Transverse colon (tissue), 4 donors: ENCODE measurements at places on chromosomes 5 and 9. TPM values are rescaled to one million over a fixed set of nuclear protein-coding genes. Genes with fewer than 3 reads are reported as not detected.
A peak's percentile ranks its signal among the peaks of the same experiment; 100 is the strongest.

- no peak overlapping the region for H3K27ac ChIP-seq
- H3K27me3 ChIP-seq = no peaks in the 10 kb centered on the region
- peaks cover 5% of the 10 kb centered on the region for H3K4me1 ChIP-seq
- peaks cover 5% of the 10 kb centered on the region for H3K36me3 ChIP-seq
- H3K4me3 ChIP-seq = no peak overlapping the region
- no peak for DNase-seq
Observed at GRCh38 chr5:43634621-43635020, 31.6 kb downstream of the NNT start.

- no peak for DNase-seq
- no peak overlapping the region for H3K27ac ChIP-seq
- no peaks in the 10 kb centered on the region for H3K36me3 ChIP-seq
- H3K27me3 ChIP-seq = no peaks in the 10 kb centered on the region
- H3K4me3 ChIP-seq = no peak overlapping the region
Observed at GRCh38 chr9:25857147-25857546, 178.9 kb upstream of the TUSC1 start.

DNA sequence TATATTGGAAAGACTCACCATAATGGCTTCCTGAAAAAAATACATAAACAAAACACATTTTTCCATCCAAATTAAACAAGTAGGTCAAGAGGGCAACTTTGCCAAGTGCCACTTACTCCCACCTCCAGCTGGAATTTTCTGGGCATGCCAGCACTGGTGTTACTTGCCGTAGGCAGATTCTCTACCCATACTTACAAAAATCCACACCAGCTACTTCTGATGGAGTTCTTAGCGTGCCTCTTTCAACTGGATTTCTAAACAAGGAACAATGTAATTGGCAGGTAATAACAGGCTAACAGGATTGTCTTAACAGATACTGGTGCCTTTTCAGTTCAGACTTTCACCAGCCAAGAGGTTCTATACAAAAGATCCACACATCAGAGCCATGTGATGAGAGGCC, 301.4 kb downstream of the MLLT3 start:
- no peak overlapping the region for H3K4me3 ChIP-seq
- no peak overlapping the region for H3K27ac ChIP-seq
- no peaks in the 10 kb centered on the region for H3K4me1 ChIP-seq
- no peaks in the 10 kb centered on the region for H3K27me3 ChIP-seq

DNA sequence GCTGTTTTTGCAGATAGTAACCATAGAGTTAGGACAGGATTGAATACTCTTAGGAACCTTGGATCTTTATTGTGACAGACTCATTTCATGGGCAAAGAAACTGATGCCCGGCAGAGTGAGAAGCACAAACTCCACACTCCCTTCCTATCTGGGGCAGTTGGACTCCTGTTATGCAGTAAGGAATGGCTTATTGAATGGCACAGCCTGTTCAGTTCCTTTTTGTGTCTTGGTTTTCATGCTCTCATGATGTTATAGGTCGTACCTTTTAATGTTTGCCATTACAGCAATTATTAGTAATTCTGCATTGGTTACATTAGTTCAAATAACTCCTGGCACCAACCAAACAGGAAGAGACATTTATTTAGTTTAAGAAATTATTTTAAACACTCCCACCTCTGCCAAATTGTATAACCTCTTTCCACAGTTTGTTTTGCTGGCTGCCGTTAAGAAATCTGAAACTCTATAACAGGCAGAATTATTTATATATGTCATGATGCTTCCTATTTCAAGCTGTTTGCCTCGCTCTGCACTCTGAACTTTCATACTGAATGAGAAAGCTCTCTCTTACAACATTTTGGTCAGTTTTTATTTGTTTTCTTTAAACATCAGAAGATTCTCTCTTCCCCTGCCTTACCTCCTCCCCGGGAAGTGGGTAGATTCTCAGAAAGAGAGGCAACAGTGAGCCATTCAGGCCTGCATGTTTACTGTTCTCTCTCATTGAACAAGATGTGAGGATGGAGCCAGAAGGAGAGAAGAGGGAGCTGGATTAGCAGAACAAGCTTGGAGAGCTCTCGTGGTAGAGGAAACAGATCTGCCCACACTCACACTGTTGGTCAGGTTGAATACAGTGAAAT, 144.4 kb downstream of the ARHGEF28 start:
- H3K4me3 ChIP-seq = no peak overlapping the region
- no peak overlapping the region for H3K27ac ChIP-seq
- H3K36me3 ChIP-seq = no peaks in the 10 kb centered on the region
- DNase-seq = no peak

The HTR1A gene
- total RNA-seq = not detected

The SERINC5 gene
- 90.4 TPM for total RNA-seq

- DNase-seq = no peak
- H3K4me3 ChIP-seq = no peak overlapping the region
- no peaks in the 10 kb centered on the region for H3K36me3 ChIP-seq
- H3K27me3 ChIP-seq = peaks cover 2% of the 10 kb centered on the region
- H3K4me1 ChIP-seq = no peaks in the 10 kb centered on the region
Observed at GRCh38 chr9:129720865-129721545, 31.8 kb downstream of the PTGES start.

The TRIM36 gene
- 69.1 TPM for total RNA-seq

GRCh38 chr5:93404246-93404645, 176.8 kb downstream of the NR2F1-AS1 start:
- no peaks in the 10 kb centered on the region for H3K4me1 ChIP-seq
- H3K36me3 ChIP-seq = no peaks in the 10 kb centered on the region
- no peak overlapping the region for H3K27ac ChIP-seq
- no peak overlapping the region for H3K4me3 ChIP-seq
- H3K27me3 ChIP-seq = no peaks in the 10 kb centered on the region

GRCh38 chr9:137009938-137010732, 13.8 kb upstream of the CLIC3 start:
- H3K27ac ChIP-seq = no peak overlapping the region
- no peaks in the 10 kb centered on the region for H3K4me1 ChIP-seq
- DNase-seq = no peak
- H3K27me3 ChIP-seq = no peaks in the 10 kb centered on the region

The ABO gene
- total RNA-seq = 117 TPM

- no peak overlapping the region for H3K4me3 ChIP-seq
- no peaks in the 10 kb centered on the region for H3K4me1 ChIP-seq
- no peak for DNase-seq
- H3K27ac ChIP-seq = no peak overlapping the region
Observed at GRCh38 chr9:80188579-80188978, 616.8 kb downstream of the TLE4 start.

The ZDHHC11 gene
- 14.9 TPM for total RNA-seq

The TMEM174 gene
- total RNA-seq = not detected

DNA sequence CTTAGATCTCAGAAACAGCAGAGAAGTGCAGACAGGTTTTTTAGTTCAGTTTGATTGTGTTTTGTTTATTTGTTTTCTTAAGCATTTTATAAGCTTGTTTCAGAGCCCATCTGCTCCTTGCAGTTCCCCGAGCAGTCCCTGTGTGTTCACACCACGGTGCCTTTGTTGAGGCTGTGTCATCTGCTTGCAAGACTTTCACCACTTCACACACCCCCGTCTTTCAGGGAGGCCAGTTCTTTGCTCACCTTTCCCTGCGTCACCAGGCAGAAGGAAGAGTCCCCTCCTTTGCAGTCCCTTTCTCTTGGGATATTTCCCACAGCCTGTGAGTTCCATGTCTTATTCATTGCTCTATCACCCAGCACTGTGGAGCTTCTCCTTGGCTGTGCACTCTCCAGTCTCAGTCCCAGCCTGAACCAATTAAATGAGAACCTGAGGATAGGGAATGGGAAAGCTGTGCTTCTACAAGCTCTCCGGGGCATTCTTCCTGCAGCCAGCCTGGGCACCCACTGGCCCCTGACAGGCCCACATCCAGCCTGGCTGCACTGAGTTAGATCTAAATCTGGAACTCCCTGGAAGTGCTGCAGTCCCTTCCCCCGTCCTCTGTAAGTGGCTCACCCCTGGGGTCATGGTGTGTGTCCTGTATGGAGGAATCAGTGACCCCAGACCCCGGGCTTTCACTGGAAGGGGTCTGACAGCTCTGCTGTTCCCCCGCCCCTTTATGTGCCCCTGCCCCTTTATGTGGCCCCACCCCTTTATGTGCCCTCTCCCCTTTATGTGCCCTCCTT, 5.5 kb downstream of the MVB12B start:
- no peak overlapping the region for H3K4me3 ChIP-seq
- no peak for DNase-seq
- no peaks in the 10 kb centered on the region for H3K36me3 ChIP-seq
- peaks cover 37% of the 10 kb centered on the region for H3K4me1 ChIP-seq

The RFX3 gene
- 21.9 TPM for total RNA-seq

DNA sequence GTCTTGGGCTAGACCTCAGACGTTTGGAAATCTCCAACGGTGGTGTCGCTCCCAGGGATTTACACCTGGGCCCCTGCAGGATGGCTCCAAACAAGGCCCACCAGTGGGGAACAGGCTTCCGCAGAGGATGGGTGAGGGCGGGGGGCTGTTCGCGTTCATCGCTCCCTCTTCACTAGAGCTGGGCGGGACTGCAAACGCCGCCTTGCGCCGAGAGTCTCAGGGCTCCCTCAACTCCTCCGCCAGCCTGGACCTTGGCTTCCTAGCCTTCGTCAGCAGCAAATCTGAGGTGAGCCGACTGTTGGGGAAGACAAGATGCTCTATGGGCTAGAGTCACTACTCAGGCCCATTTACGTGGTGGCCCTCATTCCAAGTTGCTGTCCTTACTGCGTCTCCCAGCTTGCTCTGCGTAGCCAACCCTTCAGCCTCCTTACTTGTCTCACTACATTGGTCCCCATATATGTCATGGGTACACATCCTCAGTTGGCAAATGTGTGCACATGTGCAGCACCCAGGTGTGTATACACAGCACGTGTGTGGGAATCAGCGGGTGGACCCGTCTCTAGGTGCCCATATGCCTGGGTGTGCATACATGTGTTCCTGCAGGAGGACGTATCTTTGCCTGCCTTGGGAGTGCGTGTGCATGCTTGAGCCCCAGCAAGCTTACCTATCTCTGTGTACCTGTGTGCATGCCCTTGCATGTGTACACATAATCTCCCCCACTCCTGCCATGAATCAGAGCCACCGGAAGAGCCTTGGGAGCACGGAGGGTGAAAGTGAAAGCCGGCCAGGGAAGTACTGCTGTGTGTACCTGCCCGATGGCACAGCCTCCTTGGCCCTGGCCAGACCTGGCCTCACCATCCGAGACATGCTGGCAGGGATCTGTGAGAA, 10.5 kb downstream of the RGS14 start:
- H3K27me3 ChIP-seq = no peaks in the 10 kb centered on the region
- DNase-seq = no peak
- H3K4me3 ChIP-seq = no peak overlapping the region
- H3K36me3 ChIP-seq = no peaks in the 10 kb centered on the region

The KIF27 gene
- total RNA-seq = 3.4 TPM

The TNFSF8 gene
- total RNA-seq = 5.2 TPM

- H3K27ac ChIP-seq = peak overlapping the region; percentile 95
- H3K4me1 ChIP-seq = peaks cover 84% of the 10 kb centered on the region
- no peaks in the 10 kb centered on the region for H3K36me3 ChIP-seq
- no peak overlapping the region for H3K4me3 ChIP-seq
Observed at GRCh38 chr9:121286973-121287741, 19.2 kb downstream of the GSN start.

GRCh38 chr5:170571875-170572852, 68.3 kb downstream of the KCNIP1 start:
- no peaks in the 10 kb centered on the region for H3K36me3 ChIP-seq
- no peak overlapping the region for H3K4me3 ChIP-seq
- no peaks in the 10 kb centered on the region for H3K4me1 ChIP-seq
- H3K27me3 ChIP-seq = peaks cover 9% of the 10 kb centered on the region

DNA sequence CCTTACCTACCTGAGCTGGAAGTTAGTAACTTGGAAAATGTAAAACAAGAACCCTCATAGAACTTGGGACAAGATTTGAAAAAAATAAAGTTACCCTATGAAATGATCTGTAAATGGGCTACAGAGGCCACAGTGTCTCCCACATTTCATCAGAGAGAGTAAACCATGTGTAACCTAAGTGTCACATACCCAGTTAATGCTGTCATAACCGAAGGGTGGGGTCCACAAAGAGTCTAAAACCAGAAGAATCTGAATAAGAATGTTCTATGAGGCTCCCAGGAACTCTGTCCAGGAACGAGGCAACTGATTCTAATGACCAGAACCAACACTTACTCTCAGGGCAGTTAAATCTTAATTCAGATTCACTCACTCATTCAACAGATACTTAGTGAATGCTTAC, 1.0 kb upstream of the FAM13B start:
- H3K36me3 ChIP-seq = no peaks in the 10 kb centered on the region
- no peak overlapping the region for H3K4me3 ChIP-seq
- H3K27me3 ChIP-seq = no peaks in the 10 kb centered on the region
- H3K4me1 ChIP-seq = peaks cover 19% of the 10 kb centered on the region
- peak overlapping the region; percentile 99 for H3K27ac ChIP-seq

DNA sequence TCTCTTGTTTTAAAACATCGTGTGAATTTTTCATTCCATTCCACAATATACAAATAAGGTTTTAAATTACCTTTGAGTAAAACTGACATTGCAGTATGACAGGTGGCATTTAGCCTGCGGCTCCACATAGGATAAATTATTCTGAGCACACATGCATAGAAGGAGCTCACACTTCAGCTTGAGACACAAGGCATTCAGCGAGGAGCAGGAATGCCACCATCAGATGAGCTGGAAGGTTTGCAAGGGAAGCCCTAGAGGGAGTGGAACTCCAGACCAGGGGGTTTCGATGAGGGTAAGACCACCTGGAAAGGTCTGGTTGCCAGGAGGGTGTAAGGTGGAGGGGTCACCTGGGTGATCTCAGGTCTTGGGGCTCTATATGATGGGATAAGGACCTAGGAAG, 259.0 kb upstream of the ADRA1B start:
- H3K27me3 ChIP-seq = no peaks in the 10 kb centered on the region
- no peak overlapping the region for H3K27ac ChIP-seq
- no peaks in the 10 kb centered on the region for H3K36me3 ChIP-seq
- H3K4me1 ChIP-seq = no peaks in the 10 kb centered on the region

The NEUROG1 gene
- not detected for total RNA-seq

DNA sequence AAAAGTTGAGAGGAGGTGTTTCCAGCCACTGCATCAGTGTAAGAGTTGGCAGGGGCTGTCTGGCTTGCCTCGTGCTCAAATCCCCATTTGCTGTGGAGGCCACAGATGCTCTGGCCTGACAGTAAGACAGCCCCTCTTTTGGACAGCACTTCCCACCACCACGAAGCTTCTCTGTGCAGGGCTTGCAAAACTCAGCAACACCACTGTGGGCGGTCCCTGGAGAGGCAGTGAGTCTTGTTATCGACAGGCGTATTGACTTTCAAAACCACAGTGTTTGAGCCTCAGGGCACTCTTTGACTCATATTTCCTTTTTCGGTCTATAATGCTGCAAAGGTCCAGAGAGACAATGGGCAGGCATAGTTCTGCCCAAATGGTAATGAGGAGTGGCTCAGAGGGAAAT, 539.5 kb downstream of the EBF1 start:
- no peaks in the 10 kb centered on the region for H3K36me3 ChIP-seq
- no peaks in the 10 kb centered on the region for H3K27me3 ChIP-seq
- DNase-seq = no peak
- no peaks in the 10 kb centered on the region for H3K4me1 ChIP-seq
- H3K27ac ChIP-seq = no peak overlapping the region

The FANCC gene
- 4.0 TPM for total RNA-seq

The PCDHGA5 gene
- total RNA-seq = 3.4 TPM
